GM23338 (cell line): ENCODE measurements at places on chromosomes 3 and 15.

GRCh38 chr15:98760975-98761374 lies 112.6 kb downstream of the IGF1R start:
- DNase-seq: no peak

GRCh38 chr3:197482001-197482400 lies 73.8 kb downstream of the BDH1 start:
- DNase-seq: peak; percentile 39

DNA sequence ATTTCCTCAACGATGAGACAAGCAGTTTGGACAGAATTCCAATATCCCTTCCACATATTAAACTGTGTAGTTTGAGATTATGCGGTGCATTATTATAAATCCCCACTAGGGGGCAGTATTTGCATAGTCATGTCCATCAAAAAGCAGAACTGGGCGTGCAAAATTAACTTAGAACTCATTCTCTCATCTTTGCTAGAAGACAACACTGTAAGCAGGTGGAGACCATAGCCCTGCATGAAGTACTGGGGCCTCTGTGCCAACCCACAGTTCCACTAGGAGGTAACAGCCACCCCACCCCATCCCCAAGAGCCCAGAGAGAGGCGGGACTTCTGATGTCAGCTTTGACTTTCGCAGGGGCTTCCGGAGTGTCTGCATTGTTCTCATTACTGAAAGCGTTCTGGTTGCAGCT lies 106.6 kb upstream of the TMC3 start:
- DNase-seq: peak; percentile 78

- no peak for DNase-seq
These were observed 137.9 kb upstream of the POU1F1 start for GRCh38 chr3:87414271-87414670.
